ENCODE measurements at places on chromosomes 6 and 20.

DNA sequence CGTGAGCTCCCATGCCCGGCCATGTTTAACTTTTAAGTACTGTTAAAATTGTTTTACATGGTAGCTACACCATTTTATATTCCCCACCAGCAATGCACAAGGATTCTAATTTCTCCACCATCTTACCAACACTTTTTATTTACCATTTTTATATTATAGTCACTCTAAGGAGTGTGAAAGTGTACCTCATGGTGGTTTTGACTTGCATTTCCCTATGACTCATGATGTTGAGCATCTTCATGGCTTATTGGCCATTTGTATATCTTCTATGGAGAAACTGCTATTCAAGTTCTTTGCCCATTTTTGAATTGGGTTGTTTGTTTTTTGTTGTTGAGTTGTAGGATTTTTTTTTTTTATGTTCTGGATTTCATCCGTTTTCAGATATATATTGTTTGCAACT is 15.6 kb upstream of the BPHL start:
- DNase-seq, result no peak

GRCh38 chr6:89216411-89216810 is 747 bp downstream of the GABRR1 start:
- no peak for DNase-seq

- DNase-seq, result no peak
Observed at GRCh38 chr6:14149053-14149738, 31.6 kb downstream of the CD83 start.

GRCh38 chr6:16392010-16392409 is 153.6 kb downstream of the GMPR start:
- DNase-seq, result no peak

DNA sequence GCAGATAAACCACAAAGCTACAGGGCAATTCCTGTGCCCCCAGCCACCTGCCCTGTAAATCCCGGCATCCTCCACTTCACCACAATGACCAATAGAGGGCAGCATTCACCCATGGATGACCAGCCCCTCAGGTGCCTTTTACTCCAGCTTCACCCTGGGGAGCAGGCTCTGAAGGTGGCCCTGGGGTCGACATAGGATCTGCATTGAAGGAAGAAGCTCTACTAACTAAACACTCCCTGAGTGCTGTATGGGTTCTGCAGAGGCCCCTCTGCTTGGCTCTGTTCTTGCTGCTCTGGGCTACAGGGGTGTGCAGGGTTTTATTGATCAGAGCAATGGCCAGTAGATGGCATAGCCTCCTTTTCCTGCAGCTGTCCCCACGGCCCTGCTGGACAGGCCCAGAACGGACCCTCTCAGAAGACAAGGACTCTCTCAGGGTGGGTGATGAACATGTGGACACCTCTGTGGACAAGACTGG is 20.3 kb downstream of the CST4 start:
- DNase-seq, result peak; percentile 22

DNA sequence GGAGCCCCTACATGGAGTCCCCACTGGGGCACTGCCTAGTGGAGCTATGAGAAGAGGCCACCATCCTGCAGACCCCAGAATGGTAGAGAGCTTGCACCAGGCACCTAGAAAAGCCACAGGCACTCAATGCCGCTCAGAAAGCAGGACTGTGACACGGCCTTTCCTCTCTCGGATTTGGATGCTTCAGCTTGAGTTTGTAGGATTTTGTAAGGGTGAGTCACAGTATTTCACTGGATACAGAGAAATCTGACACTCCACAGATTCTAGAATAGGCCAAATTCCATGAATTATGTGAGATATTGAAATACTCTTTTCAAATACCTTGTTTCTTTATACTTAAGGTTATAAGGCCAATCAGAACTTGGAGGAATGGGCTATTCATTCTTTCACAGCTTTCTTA is 424.5 kb downstream of the HTR1B start:
- no peak for DNase-seq
